ENCODE measurements at places on chromosomes 1 and 21.

- no peak for DNase-seq
Observed at GRCh38 chr1:53446051-53446450, 13.1 kb upstream of the DMRTB1 start.

GRCh38 chr21:25916226-25916625, 181.5 kb downstream of the GABPA start:
- no peak for DNase-seq

GRCh38 chr1:47699492-47700235, 261.8 kb downstream of the FOXD2 start:
- no peak for DNase-seq

DNA sequence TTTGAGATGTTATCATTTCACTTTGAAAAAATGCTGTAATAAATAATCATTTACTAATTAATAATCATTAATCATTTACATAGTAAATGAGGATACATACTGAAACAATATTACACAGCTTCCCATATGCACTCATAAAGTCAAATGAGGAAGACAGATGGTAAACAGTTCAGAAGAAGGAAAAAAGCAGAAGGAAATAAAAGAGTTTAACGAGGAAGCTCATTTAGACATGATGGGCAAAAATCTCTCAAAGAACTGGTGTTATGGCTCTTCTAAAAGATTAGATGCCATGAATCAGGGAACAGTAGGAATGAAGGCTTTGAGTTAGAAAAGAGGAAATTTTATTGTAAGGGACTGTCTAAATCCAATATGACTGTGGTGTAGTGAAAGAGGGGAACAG, 347.6 kb downstream of the PTPRC start:
- no peak for DNase-seq

DNA sequence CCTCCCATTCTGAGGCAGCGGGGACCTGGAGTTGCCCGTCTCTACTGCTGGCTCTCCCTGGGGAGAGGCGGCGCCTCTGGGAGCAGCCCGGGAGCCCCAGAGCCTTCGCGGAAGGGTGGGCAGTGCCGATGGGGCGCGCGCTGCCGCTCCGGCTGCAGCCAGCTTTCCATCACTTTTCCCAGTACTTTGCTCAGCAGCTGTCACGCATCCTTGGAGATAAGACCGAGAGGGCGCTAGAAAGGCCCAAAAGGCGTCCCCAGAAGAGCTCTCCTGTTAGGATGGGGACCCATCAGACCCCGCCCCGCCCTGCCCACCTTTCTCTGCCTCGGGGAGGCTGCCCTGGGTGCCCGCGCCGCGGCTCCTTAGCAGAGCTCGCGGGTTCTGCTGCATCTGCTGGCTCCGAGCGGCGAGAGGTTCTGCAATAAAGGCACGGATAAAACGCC, 534 bp downstream of the KCNH1 start:
- DNase-seq = peak; percentile 58

- DNase-seq = no peak
Observed at GRCh38 chr1:87358219-87358618, 29.5 kb downstream of the LMO4 start.

- no peak for DNase-seq
Observed at GRCh38 chr1:149916193-149916897, 1.3 kb downstream of the SV2A start.

DNA sequence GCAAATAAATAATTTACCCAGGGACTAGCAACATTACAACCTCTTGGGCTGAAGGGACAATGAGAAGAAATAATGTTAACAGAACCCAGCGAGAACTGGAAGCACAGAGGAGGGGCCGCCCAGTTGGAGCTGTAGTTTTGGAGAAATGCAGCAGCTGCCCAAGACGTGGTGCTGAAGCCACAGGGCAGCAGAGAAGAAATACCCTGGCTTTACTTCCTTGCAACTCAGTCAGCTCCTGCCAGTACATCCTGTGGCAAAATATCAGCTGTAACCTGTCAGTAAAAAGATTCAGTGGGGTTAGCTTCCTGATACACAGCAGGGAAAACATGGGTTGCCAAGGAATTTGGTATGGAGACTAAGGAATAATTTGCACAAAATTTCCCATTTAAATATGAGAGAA, 283.6 kb upstream of the USP25 start:
- DNase-seq = no peak

- no peak for DNase-seq
Observed at GRCh38 chr1:118148034-118148433, 37.0 kb downstream of the SPAG17 start.

DNA sequence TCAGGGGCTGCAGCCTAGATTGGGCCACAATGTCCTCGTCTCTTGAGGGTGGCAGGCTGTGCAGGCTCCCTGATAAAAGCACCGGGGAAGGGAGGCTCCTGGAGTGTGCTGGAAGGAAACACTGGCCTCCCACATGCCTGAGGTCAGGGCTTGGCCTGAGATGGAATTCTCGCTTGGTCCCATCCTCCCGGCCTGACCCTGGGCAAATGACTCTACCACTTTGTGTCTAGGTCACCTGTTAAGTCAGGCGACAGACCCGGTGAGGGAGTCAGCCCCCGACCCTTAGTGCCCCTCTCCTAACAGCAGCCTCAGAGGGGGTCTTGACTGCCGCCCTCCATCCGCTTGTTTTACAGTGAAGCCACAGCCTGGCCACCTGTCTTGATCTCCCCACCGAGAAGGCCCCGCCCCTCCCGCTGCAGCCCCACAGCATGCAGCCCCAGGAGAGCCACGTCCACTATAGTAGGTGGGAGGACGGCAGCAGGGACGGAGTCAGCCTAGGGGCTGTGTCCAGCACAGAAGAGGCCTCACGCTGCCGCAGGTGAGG, 2.5 kb downstream of the SMIM1 start:
- DNase-seq = no peak

- peak; percentile 39 for DNase-seq
Observed at GRCh38 chr1:29513357-29513756, 277.0 kb downstream of the PTPRU start.

- no peak for DNase-seq
Observed at GRCh38 chr1:27590917-27591508, 12.9 kb downstream of the AHDC1 start.

GRCh38 chr1:200336901-200337391, 72.9 kb downstream of the ZNF281 start:
- DNase-seq = no peak

DNA sequence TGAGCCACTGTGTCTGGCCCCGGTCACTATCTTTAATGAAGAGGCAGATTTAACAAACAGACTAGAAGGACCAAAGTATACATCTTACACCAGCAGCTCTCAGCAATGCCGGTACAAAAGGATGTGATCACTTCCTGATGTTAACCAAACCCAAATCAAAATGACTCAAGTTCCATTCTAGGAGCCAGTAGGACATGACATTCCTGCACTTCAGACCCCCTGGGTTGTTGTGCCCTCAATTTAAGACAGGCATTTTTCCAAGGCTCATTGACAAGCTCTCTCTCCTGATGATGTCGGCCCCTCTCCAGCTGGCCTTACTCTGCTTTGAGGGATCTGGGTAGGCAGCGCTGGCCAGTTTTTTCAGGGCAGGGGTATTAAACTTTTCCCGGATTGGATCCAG, 35.1 kb downstream of the YARS1 start:
- peak; percentile 35 for DNase-seq

- no peak for DNase-seq
Observed at GRCh38 chr1:44776730-44777068, 1.4 kb downstream of the RPS8 start.

DNA sequence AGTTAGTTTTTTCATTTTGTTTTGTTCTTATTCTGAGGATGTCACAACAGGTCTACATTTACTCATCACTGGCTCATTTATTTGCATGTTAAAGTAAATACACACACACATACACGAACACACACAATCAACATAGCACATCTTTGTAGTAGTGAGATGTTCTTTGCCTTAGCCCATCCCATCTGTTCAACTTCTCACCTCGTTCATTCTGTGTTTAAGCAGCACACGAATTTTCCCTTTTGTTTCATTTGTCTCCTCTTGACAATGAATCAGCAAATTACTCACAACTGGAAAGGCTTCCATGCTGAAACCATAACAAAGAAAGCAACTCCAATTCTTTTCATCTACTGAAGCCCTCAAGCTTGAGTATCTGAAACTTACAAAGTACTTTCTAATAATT, 133.3 kb upstream of the CHRM3 start:
- DNase-seq = no peak

GRCh38 chr1:185062710-185063370, 17.5 kb downstream of the RNF2 start:
- no peak for DNase-seq

- no peak for DNase-seq
Observed at GRCh38 chr1:110890474-110891196, 17.7 kb downstream of the CD53 start.

- no peak for DNase-seq
Observed at GRCh38 chr1:95584315-95584714, 350.3 kb downstream of the RWDD3 start.

DNA sequence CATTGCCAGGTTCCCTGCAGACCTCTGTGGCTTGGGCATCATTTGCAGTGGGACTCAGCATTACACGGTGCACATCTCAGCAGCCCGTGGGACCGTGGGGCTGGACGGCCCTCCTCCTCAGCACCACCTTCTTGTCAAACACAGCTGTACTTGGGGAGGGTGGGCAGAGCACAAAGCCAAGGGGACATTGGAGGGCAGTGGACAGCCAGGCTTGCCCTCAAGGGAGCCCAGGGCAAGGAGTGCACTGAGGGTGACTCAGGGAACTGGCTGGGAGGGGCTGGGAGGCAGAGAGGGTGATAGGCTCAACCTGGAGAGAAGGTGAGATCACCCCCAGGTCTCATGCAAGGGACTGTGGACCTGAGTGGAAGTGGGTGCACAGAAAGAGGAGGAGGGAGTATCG, 3.4 kb downstream of the CAPN9 start:
- DNase-seq = no peak

GRCh38 chr1:199449221-199449620, 578.3 kb upstream of the NR5A2 start:
- DNase-seq = no peak

GRCh38 chr1:186842547-186842946, 13.8 kb downstream of the PLA2G4A start:
- DNase-seq = no peak

- no peak for DNase-seq
Observed at GRCh38 chr1:219782311-219782710, 146.0 kb downstream of the SLC30A10 start.

DNA sequence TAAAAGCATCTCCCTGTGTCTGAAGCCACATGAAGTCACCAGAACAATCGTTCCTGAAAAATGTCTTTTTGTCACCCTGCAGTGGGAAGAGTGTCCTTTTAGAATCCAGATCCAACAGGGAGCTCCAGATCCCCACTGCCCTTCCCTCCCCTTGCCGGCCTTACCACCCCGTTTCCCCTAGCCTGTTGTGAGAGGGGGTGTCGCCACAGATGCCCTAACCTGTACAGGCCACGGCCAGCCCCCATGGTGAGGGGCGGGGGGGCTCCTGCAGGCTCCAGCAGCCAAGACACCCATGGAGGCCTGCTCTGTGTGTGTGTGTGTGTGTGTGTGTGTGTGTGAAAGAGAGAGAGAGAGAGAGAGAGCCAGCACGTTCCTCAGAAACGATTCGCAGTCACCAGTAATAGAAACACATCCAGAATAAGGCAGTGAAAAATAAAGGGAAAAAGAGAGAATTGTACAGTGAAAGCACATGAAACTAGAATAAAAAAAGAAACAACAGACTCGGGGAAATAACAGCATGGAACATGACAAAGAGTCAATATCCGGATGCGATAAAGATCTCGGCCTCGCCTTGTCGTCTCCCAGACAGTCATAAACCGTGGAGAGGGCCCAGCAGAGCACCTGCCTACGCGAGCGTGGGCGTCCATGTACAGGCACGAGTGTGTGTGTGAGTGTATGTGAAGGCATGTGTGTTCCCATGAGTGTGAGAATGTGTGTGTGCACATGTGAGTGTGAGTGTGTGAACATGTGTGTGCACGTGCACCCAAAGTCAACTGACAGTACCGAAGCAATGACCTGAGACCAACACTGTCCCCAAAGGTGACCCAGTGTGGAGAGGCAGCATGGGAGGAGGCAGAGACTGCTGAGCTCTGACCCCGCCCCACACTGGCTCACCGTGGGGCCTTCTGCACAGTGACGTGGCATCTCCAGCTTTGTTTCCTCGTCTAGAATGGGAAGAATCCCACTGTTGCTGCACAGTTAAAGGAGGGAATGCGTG, 303.8 kb downstream of the NPHP4 start:
- no peak for DNase-seq

- DNase-seq = peak; percentile 39
Observed at GRCh38 chr1:11680270-11681070, 478 bp downstream of the MAD2L2 start.

GRCh38 chr1:155882235-155882634, 22.9 kb downstream of the SYT11 start:
- no peak for DNase-seq

DNA sequence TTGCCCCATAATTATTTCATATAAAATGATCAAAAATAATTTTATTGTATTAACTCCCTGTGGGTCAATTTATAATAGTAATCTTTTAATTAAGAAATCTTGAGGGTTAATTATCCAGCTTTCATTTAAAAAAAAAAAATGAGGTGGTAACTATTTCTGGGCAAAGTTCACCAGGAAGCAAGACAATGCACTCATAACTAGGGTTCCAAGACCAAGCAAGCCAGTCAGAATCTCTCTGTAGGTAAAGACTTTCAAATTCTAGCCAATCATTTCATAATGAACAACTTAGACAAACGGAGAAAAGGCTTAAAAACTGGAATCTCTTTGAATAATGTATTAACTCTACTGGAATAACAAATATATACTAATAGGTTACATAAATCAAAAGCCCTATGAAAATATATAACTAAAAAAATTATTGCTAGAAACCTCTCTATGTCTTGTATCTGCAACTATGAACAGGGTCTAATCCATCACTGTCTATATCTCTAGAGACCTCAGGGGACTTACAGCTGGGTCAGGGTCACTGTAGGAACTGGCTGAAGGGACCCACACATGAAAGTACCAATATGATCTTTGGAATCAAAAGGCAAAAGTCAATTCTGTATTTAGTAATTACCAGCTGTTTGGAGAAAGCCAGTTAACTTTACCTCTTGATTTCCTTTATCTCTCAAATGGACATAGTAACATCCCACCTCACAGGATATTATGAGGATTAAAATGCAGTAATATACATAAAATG, 43.3 kb downstream of the APP start:
- DNase-seq = no peak

- no peak for DNase-seq
Observed at GRCh38 chr1:232966663-232967062, 16.3 kb downstream of the NTPCR start.

GRCh38 chr1:5831600-5832335, 160.5 kb downstream of the NPHP4 start:
- DNase-seq = no peak

DNA sequence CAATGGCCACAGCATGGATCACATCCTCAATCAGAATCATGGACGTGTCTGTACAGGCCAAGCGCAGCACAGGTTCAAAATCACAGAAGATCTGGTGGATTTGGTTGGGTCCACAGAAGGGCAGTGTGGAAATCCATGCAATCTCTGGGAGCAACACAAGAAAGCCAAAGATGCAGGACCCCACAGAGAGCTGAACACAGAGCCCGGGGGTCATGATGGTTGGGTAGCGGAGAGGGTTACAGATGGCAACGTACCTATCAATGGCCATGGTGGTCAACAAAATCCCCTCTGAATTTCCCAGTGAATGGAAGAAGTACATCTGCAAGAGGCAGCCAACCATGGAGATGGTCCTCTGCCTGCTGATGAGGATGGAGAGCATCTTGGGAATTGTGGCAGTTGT, 3.9 kb upstream of the OR6K3 start:
- no peak for DNase-seq

All from cerebellar cortex (tissue), 1 donor.